ENCODE measurements at places on chromosomes 1 and 21.

- peak; percentile 80 for DNase-seq
Measured at GRCh38 chr21:15333136-15333710, 268.4 kb upstream of the NRIP1 start.

DNA sequence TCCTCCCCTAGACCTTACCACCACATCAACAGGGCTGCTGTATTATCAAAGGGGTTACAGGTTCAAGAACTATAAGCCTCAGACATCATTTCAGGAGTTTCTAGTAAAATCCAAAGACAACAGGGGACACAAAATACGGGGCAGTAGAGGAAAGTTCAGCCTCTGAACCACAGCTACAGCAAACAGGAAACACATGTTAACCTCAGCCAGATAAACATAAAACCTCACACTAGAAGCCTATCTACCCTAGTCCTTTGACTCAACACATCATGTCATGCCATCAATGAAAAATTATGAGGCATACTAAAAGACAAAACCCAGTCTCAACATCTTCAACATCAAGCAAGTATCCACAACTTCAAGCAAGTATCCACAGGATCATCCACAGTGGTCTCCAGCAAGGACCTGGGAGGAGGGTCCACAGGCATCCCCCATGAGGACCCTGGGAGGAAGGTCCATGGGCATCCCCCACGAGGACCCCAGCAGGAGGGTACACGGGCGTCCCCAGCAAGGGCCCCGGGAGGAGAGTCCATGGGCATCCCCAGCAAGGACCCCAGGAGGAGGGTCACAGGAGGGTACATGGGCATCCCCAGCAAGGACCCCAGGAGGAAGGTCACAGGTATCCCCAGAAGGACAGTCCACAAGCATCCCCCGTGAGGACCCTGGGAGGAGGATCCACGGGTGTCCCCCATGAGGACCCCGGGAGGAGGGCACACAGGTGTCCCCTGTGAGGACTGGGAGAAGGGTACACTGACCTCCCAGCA lies 440.0 kb downstream of the MATN1 start:
- no peak for DNase-seq

DNA sequence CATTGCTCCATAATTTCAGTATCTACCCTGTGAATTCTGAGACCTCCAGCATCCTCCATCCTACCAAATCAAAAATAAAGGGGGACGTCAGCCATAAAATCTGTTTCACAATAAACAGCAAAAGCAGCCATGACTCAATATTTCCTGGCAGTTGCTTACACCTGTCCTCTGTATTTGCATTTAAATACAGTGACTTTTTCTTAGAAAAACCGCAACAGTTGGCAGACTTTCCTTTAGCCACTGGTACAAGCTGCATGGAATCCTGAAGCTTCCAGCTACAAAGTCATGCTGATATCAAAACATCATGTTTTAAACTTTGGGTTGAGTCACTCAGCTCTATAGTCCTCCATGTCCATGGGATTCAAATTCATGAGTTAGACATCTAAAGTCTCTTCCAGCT lies 278.0 kb upstream of the KAZN start:
- DNase-seq, result peak; percentile 88

GRCh38 chr1:44346184-44346583 lies 8.9 kb downstream of the ERI3 start:
- no peak for DNase-seq

GRCh38 chr1:197144570-197145325 lies 1.7 kb downstream of the ASPM start:
- peak; percentile 41 for DNase-seq

- DNase-seq, result no peak
Measured at GRCh38 chr21:34782506-34783360, 113.9 kb downstream of the CLIC6 start.

- DNase-seq, result peak; percentile 98
Measured at GRCh38 chr21:42973991-42974831, at the start of gene PKNOX1. Gene PKNOX1 (plus strand): TSS chr21:42974562. CDS start chr21:43004382, 29,820 bp downstream.

- no peak for DNase-seq
Measured at GRCh38 chr1:18866314-18866713, 6.9 kb upstream of the TAS1R2 start.

GRCh38 chr1:147493349-147493748 lies 48.0 kb upstream of the BCL9 start:
- no peak for DNase-seq

DNA sequence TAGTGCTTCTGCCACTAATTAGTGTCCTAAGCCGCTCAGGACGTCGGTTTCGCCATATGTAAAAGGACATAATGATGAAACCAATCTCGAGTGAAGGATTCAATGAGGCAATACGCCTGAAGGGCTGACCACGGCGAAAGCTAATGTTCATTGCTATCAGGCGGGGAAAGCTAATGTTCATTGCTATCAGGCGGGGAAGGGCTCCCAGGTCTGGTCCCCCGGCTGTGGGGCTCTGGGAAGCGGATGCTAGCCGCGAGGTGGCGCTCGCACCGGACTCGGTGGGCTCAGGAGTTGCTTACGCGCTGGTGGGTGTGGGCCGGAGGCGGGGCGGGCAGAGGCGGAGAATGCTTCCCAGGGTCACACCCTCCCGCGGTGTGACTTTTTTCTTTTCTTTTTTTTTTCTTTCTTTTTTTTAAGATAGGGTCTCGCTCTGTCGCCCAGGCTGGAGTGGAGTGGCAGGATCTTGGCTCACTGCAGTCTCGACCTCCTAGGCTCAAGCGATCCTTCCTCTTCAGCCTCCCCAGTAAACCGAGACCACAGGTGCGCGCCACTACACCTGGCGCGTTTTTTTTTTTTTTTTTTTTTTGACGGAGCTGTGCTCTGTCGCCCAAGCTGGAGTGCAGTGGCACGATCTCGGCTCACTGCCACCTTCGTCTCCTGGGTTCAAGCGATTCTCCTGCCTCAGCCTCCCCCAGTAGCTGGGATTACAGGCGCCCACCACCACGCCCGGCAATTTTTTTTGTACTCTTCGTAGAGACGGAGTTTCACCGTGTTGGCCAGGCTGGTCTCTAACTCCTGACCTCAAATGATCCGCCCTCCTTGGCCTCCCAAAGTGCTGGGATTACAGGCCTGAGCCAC lies 1.1 kb upstream of the PEAR1 start:
- DNase-seq, result peak; percentile 89

GRCh38 chr1:32816676-32817158 lies 441 bp downstream of the YARS1 start:
- DNase-seq, result peak; percentile 59

DNA sequence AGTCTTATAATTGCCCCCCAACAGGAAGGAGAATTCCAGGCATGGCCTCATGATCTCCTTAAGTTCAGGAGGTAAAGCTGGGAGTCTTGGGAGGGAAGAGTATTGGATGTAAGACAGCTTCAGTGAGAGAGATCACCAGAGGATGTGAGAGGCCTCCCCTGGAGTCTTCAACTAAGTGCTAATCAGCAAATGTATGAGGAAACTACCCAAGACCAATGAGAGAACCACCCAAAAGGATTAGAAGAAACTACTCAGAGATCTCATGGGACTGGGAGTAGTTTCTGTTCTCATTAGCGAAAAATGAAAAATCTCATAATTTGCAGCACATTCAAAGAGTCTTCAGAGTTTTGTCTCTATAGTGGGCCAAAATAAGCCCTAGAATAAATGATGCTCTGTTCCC lies 36.6 kb upstream of the WNT2B start:
- no peak for DNase-seq

DNA sequence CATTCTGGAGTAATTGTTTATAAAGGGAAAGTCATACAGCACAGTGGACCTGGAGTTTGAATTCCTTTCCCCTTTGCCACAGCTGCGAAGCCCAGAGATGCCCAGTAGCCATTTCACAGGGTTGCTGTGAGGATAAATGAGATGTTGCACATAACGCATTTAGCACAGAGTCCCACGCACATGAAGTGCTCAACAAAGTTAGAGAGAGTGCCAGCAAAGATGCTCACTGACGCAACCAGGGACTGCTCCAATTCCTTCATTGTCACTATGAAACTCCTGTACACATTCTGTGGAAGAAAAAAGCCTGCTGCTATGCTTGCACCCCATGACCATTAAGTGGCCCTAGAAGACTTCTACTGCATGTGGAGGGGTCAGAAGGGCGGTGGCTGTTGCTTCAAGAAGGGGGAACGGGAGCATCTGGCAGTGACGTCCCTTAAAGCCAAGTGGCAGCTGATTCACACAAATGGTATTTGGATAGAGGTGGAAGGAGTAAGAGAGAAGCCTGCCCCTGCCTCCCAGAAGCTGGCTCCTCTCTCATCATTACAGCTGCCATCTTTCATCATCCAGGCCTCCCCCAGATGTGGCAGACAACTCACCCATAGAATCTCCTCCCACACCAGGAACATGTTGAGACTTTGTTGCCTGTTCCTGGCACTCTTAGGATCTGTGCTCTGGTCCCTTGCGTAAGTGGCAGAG lies 26.5 kb upstream of the VAV3 start:
- peak; percentile 19 for DNase-seq

DNA sequence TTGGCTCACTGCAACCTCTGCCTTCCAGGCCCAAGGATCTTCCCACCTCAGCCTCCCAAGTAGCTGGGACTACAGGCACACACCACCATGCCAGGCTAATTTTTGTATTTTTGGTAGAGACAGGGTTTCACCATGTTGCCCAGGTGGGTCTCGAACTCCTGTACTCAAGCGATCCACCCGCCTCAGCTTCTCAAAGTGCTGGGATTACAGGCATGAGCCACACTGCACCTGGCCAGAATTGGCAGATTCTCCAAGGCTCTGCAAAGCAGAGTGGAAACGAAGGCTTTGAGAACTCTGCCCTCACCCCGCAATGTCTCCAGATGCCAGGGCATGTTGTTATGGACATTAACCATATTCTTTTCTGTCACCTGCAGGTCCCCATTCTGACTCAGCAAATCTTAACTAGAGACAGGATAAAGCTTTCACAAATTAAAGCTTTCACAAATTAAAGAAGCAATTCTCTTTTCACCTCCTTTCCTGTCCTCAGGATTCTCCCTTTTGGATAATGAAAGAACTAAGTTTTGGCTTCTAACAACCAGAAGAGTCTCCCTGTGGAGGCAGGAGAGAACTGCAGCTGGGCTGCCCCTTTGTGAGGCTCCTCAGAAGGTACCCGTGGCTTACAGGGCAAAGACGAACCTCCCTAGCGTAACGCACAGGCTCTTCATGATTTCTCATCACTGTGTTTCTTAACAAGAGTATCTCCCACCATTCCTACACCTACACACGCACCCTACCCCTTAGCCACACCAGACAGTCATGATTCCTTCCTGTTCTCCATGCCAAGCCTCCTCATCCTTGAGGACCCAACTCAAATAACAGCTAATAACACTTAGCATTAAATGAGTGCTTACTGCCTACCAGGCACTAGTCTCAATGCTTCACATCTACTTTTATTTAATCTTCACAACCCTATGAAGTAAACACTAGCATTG lies 29.8 kb downstream of the GPA33 start:
- peak; percentile 4 for DNase-seq

- DNase-seq, result no peak
Measured at GRCh38 chr1:48071513-48071912, 74.3 kb upstream of the TRABD2B start.

- no peak for DNase-seq
Measured at GRCh38 chr1:212542761-212543187, 65.8 kb upstream of the ATF3 start.

- DNase-seq, result no peak
Measured at GRCh38 chr21:19343711-19344110, 940.1 kb upstream of the TMPRSS15 start.

DNA sequence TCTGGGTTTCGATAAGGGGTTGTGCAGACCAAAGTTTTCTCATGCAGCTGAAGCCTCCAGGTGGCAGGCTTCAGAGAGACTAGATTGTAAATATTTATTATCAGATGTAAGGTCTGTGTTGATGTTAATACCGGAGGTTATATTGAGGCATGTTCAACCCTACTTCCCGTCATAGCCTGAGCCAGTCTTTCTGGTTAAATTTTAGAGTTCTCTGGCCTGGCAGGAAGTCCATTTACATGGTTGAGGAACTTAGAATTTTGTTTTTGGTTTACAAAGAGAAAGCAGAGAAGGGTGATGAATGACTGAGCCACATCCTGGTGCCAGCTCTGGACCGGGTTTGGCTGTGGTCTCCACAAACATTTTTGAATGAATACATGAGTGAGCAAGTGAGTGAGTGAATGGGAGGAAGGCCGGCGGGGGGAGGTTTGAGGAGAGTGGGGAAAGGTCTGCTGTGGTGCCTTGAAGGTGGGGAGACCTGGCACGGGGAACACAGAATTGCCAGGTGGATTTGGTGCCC lies 218.5 kb downstream of the DISC1 start:
- peak; percentile 41 for DNase-seq

GRCh38 chr1:2474933-2475371 lies 1.1 kb upstream of the PLCH2 start:
- DNase-seq, result peak; percentile 1

DNA sequence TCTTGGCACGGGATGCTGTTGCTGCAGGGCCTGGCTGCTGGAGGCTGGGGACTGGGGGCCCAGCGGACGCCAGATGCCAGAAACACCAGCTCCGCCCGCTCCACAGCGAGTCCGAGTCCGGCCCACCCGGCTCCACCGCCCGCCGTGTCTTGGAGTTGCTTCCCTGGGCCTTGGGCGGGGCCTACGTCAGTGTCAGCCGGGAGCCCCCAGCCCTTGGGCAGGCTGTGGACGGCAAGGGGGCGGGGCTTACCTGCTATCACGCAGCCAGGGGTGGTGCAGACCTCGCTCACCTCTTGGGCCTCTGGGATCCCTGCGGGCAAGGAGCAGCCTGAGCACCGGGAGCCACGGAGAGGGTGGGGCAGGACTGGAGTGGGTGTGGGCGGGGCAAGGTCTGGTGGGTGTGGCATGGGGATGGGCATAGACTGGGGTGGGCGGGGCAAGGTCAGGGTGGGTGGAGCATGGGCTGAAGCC lies 21.8 kb downstream of the MMEL1 start:
- no peak for DNase-seq

DNA sequence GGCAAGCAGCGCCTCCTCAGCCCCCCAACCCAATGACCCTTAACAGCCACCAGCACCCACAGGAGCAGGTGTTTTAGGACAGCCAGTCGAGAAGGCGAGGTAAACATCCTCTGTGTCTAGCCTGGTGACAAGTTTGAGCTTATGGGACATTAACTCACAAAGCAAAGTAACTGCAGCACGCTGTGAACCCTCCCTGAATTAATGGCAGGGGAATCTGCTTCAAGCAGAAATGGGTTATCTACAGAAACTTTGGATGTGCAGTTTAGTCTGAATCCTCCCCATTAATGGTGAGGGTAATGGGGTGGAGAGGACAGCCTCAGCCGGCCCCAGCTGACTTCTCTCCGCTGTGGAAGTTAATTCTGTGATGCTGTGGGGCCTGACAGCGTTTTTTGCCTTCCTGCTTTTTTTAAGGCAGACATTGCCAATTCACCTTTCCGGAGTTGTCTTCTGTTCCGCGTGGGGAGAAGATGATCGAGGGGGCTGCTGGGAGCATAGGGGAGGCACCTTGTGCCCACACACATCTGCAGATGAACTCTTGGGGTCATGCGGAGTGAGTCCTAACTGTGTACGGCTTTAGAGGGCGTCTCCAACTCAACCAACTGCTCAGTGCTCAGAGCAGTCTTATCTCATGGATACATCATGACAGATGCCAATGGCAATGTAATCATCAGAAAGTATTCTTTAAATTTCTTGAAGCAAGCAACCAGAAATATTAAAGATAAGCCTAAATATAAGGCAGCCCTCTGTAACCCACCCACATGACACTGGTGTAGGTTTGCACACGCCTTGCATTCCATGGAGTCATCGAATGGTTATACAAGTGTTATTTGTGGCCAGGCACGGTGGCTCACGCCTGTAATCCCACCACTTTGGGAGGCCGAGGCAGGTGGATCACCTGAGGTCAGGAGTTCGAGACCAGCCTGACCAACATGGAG lies 41.0 kb downstream of the POFUT2 start:
- no peak for DNase-seq

- no peak for DNase-seq
Measured at GRCh38 chr1:66013371-66013770, 220.7 kb downstream of the PDE4B start.

- DNase-seq, result no peak
Measured at GRCh38 chr1:246760422-246761347, 36.5 kb downstream of the SCCPDH start.
